ENCODE measurements at places on chromosomes 6 and 20.

GRCh38 chr20:50120935-50121693 is 8.2 kb upstream of the UBE2V1 start:
- DNase-seq: peak; percentile 52

- DNase-seq: no peak
Measured at GRCh38 chr20:63255931-63256704, 1.9 kb upstream of the NKAIN4 start.

- no peak for DNase-seq
Measured at GRCh38 chr6:65110031-65110430, 597.0 kb downstream of the EYS start.

DNA sequence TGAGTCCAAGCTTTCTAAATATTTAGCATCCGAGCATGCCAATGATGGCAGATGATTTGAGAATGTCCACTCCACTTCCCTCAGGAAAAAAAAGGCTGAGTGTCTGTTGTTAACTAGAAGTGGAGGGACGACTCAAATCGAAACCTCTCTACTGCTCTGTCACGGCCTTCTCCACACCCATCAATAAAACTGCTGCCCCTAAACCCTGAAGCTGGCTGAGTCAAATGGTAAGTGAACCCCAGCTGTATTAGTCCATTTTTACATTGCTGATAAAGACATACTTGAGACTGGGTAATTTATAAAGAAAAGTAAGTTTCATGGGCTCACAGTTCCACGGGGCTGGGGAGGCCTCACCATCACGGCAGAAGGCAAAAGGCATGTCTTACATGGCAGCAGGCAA is 707.0 kb downstream of the QKI start:
- no peak for DNase-seq

DNA sequence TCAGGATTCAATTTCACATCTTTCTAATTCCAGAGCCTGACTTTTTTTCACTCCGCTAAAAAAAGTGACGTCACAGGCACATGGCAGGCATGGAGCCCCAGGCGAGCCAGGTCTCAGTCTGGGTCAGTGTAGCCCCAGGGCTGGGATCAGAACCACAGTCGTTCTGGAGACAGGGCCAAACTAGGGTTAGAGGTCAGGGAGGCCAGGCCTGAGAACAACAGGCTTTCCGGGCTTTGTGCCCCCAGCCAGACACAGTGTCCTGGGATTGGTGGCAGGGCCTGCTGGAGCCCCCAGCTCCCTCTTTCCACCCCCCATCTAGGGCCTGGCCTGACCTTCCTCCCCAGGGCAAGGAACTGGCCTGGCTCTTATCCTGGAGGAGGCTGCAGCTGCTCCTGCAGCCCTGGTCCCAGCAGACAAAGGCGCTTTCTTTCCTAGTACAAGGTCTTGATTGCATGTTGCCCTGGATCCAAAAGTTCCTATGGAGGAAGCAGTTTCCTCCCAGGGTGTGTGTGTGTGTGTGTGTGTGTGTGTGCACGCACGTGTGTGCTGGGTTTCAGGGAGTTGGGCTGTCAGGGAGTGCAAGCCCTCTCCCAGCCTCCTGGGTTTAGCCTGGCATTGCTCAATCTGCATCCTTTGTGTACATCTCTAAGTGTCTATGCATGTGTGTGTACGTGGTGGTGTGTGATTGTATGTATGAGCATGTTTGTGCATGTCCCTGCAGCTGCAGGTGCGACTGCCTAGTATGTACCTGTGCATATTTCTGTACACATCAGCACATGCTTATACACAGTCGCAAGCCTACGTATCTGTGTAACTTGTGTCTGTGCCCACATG is 26.5 kb upstream of the EMILIN3 start:
- no peak for DNase-seq

- DNase-seq: no peak
Measured at GRCh38 chr6:97969065-97969464, 686.0 kb upstream of the MMS22L start.

Data from astrocyte of the spinal cord (primary cell).